ENCODE measurements at places on chromosomes 3 and 15.
A peak's percentile ranks its signal among the peaks of the same experiment; 100 is the strongest.

- DNase-seq = no peak
Observed at GRCh38 chr15:89371228-89372044, 36.8 kb upstream of the POLG start.

GRCh38 chr15:85458764-85459163, 78.4 kb downstream of the AKAP13 start:
- no peak for DNase-seq

GRCh38 chr3:131796558-131797198, 238.1 kb downstream of the CPNE4 start:
- no peak for DNase-seq

- DNase-seq = no peak
Observed at GRCh38 chr15:77819048-77819850, 186.5 kb upstream of the LINGO1 start.

DNA sequence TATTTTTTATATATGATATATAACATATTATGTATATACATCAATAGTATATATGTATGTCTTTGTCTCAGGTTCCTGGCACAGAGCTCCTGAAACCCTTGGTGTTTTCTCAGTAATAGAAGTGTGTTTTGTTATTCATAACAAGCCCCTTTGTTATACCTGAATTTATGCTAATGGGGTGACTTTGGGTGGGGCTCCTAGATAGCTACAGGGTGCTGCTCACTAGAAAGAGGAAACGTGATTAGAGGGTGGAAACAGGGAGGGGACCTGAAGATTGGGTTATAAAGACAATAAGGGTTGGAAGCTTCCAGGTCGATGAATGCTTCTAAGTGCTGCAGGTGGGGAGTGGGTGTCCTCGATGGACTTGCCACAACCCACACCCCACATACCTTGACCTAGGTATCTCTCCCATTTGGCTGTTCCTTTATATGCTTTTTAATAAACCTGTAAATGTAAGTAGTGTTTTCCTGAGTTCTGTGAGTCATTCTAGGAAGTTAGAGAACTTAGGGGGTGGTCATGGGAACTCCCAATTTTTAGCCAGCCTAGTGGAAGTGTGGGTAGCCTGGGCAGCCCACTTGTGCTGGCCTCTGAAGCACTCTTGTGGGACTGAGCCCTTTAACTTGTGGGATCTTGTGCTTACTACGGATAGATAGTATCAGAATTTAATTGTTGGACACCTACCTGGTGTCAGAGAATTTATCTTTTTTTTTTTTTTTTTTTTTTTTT, 36.9 kb upstream of the C15orf39 start:
- no peak for DNase-seq

GRCh38 chr15:70480196-70480856, 283.0 kb downstream of the UACA start:
- peak; percentile 26 for DNase-seq

- DNase-seq = no peak
Observed at GRCh38 chr15:95501865-95502264, 828.6 kb upstream of the NR2F2 start.

DNA sequence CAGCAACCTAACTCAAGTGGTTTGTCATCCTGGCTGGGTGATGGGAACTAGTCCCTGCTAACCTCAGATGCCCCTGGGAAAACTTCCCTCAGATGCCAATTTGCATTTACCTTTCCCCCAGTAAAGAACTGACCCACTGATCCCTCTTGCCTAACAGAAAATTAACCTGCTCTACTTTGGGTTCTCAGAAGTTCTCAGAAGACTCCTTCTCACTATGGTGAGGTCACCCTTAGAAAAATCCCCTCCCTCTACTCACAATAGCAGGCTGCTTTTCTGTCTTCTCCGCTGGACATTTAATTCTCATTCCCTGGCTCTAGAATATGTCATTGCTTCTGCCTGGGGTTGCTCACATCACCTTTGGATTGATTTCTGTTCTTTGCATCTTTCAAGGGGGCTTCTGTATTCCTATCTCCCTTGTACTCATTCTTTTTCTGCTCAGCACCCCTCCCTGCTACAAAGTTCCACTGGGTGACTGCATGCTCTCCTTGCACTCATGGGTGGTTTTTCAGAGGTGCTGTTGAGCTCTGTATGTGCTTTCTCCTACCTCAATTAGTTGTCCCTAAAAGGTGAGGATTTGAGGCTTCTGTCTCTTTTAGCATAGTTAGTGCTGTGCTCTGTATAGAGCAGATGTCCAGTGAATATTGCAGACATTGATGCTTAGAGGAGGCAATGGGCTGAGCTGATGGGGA, 869 bp downstream of the PLA1A start:
- no peak for DNase-seq

DNA sequence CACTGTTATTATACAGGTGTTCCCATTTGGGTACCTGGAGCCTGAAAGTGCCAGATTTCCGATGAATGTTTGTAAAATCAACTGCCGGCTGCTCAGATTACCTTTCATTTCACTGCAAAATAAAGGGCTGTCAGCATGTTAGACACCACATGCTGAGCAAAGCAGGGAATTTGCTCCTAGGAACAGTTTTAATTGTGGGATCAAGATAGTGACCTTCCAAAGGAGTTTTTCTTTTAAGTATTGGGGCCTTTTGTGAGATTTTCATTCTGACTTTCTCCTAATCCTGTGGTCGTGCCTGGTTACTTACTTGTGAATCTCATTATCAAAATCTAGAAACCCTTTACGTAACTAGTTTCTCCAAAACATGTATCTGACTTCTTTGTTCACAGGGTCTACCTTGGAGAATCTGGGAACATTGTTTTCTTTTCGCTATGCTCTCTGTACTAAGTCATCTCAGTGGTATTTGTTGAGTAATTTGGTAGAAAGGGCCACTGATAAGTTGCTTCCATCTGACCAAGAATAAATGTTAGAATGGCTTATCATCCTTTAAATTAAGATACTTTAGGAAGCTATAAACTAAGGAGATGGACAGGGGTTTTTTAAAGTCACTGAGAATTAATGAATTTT, 40.8 kb upstream of the LRTM1 start:
- no peak for DNase-seq

DNA sequence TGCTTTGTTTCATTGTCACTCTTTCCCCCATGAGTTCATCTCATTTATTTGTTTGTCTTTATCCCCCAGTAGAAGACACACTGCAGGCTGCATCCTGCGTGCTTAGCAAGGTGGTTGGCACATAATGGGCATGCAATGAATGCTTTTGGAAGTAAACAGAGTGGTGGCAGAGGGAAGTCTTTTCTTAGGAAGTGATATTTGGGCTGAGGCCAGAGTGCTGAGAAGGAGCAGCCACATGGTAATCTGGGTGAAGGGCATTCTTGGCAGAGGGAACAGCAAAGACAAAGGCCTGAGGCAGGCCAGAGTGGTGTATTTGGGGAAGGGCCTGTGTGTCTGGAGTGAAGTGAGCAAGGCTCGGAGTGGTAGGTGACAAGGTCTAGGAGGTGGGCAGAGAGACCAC, 17.7 kb upstream of the ADAMTS7 start:
- no peak for DNase-seq

- DNase-seq = no peak
Observed at GRCh38 chr15:59251001-59251845, 44.6 kb downstream of the LDHAL6B start.

DNA sequence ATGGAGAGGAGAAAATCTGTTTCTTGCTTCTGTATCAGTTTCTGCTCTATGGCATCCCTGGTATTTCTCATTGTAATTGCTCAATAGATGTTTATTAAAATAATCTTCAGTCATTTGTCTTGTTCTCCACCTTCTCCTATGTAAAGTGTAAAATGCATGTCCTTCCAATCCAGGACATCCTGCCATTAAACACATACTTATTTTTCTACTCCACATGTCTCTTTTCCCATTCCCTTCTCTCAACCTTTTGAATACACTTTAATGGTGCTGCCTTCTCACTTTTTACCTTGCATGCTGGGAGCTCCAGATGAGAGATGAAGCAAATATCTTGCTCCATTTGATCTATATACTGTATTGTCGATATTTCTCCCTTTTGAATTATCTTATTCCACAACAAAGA, 49.7 kb downstream of the TUSC7 start:
- DNase-seq = no peak

DNA sequence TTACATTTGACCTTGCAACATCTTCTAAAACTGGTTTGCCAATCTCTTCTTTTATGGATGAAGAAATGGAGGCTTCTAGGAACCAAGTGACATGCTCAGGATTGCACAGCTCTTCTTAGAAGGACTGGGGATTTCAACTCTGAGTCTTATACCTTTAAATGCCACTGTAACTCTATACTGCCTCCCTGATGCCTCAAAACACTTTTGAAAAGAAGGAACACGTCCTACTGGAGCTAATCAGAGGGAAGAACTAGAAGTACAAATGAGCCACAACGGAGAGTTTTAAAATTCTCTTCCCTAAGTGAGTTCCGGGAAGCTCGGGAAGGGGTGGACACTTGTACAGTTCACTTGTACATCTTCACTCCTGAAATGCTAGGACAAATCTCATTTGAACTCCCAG, 949 bp upstream of the MITF start:
- DNase-seq = no peak

DNA sequence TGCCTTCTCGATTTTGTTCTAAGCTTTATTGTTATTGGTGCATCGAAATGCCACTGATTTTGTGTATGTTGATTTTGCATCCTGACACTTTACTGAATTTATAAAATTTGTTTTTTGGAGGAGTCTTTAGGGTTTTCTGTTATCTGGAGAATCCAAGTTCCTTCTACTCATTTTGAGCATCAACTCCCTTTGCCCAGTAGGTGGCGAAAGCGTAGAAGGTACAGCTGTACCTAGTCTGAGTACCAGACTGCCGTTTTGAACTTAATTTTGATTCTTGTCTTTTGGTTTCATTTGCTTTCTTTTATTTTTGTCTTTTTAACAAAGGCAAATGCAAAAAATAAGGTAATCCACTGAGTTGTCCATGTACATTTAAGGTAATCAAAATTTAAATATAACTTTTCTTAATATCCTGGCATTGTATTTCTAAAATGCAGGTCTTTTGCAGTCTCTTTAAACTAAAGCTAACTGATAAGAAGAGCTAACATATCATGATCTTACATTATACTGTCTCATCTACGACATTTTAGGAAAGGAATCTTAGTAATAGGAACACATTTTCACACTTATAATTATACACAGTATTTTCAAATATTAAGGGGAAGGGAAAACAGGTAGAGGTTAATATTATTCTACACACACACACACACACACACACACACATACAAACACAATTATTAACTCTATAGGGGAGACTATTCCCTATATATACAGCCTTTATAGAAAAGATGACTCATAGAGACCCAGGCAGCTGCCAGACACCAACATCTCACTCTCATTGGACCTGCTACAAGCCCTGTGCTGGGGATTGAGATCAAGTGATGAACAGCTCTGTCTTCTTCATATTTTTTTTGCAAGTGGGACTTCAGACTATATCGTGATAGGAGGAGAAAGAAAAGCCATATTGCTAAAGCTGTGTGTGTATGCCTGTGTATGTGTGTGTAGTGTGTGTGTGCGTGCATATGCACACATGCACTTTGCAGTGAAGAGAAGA, 71.8 kb downstream of the SYNPR start:
- no peak for DNase-seq

DNA sequence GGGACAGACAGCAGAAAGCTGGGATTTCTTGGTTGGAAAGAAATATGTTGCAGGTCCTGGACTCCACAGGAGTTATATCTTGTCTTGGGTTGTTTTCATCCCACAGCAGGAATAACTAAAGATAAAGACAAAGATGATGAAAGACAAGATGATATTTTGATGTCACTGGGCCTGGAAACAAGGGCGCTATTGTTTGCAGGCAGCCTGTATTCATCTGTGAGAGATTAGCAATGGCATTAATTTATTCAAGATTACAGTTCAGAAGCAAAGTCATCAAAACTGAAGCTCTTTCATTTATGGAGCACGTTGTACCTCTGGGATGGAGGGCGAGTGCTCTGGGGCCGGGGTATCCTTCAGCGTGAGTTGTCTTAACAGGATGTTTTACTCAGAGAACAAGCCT, 213.8 kb downstream of the LRTM1 start:
- DNase-seq = no peak

DNA sequence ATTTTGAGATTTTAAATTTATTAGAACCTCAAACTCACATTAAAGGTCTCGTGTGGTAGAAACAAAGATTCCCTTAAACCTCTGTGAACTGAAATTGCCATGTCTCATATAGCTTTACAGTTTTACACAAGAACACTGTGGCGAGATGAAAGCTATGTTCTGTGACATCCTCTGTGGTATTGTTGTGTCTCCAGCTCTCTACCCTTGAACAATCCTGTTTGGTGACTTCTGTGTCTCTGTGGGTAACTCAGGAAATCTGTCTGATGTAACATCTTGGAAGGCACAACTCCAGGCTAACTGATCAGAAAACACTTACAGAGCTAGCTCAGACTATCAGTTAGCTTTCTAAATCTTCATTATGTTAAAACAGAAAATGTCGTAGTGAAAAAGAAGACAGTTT, 318.8 kb upstream of the GBE1 start:
- no peak for DNase-seq

DNA sequence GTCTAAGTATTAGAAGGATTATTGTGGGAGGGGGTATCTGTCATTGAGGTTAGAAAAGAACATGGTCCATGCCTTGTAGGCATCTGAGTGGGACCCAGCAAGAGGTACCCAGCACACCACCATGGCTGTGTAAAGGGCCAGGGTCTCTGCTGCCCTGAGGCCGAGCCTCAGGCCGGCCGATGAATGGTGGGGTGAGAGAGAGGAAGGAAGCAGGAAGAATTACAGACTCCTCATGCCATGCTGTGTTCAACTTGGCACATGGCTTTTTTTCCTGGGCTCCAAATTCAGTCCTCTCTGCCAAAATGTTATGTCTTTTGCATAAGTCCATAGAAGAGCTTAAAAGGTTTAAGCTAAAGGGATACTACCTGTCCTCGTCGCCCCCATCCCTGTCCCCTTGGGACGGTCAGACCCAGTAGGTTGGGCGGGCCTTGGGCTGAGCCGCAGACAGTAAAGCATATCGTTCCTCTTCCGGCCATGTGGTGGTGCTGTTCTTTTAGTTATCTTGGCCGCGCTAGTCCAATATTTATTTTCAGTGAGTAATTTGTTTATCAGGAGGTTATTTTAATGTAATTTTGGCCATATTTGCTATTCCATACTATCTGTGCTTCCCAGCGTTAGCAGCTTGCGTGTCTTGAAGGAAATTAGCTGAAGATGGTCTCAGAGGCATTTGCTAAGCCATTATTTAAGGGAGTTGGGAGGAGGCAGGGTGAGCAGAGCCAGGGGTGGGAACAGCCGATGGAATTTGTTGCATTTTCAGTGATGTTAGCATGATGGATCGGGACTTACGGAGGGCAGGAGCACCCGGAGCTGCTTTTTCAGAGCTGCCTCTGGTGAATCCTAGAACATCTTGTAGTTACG, 152.4 kb downstream of the AGBL1 start:
- no peak for DNase-seq

All from activated CD4-positive, alpha-beta T cell treated with anti-CD3 and anti-CD28 coated beads for 1 hour (primary cell).